Hematopoietic multipotent progenitor cell treated with erythropoietin and hydrocortisone succinate and interleukin-3 and kit ligand, for 17 days (in vitro differentiated cells): ENCODE measurements at places on chromosomes 5 and 9.
A peak's percentile ranks its signal among the peaks of the same experiment; 100 is the strongest.

DNA sequence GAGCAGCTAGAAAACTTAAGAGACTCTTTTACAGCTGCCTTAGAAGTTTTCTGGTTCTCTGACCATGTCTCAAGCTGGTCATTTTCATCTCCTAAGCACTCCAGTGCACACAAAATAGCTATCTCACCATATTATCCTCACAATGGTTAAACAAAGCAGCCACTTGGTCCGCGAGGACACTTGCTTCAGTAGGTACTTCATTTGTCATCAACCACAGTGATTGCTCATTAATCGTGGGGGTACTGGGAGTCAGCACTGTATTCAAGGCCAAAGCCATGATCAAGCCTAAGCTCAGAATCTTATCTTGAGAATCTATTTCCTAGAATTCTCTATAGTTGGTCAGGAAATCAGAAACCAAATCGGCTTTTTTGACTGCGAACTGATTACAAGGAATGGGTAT lies 2.9 kb downstream of the ARL14EPL start:
- DNase-seq, result no peak

DNA sequence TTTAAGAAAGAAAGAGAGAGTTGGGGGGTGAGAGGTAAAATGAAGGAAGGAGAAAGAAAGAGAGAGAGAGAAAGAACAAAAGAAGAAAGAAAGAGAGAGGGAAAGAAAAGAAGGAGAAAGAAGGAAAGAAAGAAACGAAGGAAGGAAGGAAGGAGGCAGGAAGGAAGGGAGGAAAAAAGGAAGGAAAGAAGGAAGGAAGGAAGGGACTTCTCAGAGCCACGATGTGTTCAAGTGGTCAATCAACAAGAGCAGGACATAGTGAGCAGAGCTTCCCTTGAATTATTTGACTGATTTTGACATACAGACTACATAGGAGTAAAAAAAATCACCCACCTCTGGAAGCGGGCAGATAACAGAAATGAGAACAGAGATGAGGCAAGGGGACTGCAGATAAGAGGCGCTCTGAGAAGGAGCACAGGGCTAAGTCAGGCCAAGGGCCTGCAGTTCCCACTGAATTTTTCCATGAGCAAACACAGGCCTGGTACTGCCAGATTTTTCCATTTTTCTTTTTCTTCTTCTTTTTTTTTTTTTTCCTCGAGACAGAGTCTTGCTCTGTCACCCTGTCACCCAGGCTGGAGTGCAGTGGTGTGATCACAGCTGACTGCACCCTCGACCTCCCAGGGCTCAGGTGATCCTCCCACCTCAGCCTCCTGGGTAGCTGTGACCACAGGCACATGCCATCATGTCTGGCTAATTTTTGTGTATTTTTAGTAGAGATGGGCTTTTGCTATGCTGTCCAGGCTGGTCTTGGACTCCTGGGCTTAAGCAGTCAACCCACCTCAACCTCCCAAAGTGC lies 77.7 kb upstream of the IL17B start:
- DNase-seq, result peak; percentile 36

DNA sequence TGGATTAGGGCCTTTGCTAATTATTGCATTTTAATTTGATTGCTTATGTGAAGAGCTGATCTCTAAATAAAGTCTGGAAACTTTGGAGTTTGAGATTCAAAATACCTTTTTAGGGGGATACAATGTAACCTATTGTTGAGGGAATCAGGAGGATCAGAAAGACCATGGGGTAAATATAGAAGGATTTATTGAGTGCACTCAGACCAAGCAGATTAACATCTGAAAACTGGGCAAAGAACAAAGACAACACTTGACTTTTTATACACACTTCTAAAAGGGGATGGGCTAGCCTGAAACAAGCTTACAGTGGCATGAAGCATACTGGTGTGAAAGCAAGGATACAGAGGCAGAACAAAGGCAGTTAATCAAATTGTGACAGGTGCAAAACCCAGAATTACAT lies 174.3 kb downstream of the MRPS30 start:
- no peak for DNase-seq

DNA sequence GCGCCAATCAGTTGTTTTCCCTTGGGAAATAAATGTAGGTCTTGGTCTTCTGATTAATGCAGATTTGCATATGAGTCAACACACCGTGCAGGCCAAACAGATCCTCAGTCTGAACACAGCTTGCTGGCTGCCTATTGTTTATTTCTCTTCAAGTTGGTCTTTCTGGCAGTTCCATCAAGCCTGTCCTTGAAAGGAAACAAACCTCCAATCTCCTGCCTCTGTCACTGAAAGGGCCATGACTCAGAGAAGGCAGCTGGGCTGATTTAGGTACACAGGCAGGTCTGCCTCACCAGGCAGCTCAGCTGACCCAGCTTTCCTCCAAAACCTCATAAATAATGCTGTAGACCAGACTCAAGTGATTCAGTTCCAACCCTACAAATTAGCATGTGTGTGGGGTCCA lies 175.9 kb downstream of the MAN2A1 start:
- no peak for DNase-seq

DNA sequence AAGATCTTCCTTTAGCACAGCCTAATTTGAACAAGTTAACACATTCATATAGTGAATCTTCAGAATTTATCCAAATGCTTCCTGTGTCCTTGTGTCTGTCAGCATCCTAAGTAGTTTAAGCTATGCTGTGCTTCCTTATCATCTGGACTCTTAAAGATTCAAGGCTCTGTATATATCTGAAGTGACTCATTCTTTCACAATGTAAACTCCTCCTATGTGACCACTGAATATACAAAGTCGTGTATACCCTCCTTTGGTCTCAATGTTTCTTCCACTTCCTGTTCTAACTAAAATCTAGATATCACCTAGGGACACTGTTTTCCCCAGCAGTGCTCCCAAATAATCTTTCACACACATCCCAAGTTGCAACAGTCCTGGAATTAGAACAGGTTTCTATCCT lies 935.7 kb upstream of the NUDT12 start:
- DNase-seq, result no peak

GRCh38 chr5:2752821-2753439 lies 1.5 kb upstream of the IRX2 start:
- DNase-seq, result no peak

DNA sequence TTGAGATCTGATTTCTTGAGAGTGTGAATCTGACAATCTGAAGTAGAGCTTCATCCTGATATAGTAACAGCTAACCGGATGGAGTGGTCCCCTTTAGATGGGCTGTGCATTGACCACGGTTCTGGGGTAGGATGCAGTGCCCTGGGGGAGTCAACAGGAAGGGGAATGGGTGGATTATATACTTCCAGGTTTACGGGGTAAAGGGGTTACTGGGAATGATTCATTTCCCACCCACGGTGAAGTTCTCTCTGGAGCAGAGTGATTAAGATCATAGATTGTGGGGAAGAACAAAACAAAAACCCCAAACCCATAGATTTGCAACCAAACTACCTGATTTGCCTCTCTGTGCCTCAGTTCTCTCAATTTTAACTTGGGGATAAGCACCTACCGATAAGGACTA lies 1.5 kb upstream of the B4GALT7 start:
- DNase-seq, result no peak

- DNase-seq, result no peak
Measured at GRCh38 chr9:114507726-114508125, 2.5 kb upstream of the WHRN start.

DNA sequence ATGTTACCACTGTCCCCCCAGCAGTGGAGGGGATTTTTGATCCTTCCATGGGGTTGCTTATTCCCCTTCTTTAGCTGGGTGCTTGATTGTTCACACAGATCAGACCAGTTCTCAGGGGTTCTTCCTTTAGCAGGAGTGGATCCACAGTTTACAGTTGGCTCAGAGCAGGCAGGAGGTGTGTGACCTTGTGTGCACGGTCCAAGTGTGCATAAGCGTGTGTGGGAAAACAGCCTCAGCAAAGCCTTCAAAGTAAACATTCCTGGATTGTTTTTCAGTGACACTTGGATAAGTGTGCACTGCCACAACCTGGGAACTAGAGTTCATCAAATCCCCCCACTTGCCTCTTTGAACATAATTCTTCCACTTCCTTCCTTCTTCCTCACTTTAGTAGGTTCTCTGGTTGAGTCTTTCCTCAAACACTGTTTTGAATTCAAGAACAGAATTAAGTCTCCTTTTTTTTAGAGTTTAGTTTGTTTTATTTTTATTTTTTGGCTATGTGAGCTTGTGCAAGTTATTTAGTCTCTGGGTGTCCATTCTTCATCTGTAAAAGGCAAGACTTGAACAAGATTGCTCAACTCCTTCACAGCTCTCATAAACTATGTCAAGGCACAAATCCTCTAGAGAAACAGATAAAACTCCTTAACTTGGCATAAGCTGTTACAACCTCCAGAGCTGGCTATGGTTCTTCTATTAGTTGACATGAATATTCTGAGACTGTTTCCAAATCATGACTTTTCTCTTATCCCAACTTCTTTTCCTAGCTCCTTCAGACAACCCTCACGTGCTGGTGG lies 78.0 kb downstream of the OSMR start:
- DNase-seq, result no peak

- no peak for DNase-seq
Measured at GRCh38 chr5:135881244-135881643, 14.4 kb downstream of the IL9 start.

- DNase-seq, result no peak
Measured at GRCh38 chr5:6788956-6789649, 75.9 kb downstream of the TENT4A start.

DNA sequence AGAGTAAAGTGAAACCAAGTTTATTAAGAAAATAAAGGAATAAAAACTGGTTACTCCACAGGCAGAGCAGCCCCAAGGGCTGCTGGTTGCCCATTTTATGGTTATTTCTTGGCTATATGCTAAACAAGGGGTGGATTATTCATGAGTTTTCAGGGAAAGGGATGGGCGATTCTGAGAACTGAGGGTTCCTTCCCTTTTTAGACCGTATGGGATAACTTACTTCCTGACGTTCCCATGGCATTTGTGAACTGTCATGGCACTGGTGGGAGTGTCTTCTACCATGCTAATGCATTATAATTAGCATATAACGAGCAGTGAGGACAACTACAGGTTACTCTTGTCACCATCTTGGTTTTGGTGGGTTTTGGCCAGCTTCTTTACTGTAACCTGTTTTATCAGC lies 323.9 kb upstream of the PTGER4 start:
- no peak for DNase-seq

DNA sequence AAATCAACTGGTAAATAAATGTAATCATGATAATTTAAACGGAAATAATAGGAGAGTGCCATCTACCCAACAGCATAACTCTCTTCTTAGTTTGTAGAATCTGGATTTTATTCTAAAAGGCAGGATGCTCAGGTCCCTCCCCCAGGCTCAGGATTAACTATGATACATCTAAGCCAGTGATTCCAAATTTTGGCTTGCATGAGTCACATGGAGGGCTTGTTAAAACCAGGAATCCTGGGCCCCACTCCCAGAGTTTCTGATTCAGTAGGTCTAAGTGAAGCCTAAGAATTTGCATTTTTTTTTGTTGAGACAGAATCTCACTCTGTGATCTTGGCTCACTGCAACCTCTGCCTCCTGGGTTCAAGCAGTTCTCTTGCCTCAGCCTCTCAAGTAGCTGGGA lies 62.3 kb upstream of the ZFR start:
- no peak for DNase-seq

- no peak for DNase-seq
Measured at GRCh38 chr9:73684601-73685000, 532.9 kb downstream of the ANXA1 start.

GRCh38 chr9:132609829-132610228 lies 27.4 kb downstream of the BARHL1 start:
- no peak for DNase-seq

DNA sequence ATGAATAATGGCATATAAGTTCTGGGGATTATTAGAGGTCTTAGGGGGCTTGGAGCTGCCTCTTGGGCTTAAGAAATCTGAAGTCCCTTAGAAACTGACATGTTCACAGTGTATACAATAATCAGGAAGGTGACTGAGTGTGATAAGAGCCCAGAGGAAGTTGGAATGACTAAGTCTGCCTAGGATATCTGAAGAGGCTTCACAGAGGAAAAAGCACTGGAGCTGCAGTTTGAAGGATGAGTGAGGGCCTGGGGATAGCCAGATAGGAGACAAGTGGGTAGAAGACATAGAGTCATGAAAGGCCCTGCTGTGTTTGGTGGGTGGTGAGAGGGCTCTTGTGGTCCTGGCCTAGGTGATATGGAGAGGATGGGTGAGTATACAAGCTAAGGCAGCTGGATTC lies 8.8 kb downstream of the NEUROG1 start:
- no peak for DNase-seq

DNA sequence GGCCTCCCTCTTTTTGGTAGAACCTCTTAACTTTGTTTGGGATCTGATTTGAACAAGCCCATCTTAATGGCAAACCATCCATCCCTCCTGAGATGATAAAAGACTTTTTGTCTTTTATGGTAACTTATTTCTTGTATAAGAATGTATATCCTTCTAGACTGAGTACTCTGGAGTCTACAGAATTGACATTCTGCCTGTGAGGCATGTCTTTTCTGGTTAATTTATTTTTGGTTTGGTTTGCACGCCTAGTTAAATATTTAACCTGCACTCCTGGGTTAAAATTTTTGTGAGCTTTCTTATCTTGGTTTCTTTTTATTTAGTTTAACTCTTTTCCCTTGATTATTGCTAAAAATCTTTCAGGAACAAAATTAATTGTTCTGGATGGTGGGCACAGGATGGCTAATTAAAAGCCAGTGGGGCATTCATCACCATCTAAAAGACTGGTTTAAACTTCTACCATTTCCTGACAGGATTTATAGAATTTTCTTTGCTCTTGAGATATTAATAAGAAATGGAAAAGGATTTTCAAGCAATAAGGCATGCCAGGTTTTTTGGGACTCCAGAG lies 50.3 kb downstream of the PHAX start:
- no peak for DNase-seq
